ENCODE measurements at places on chromosomes 11 and 22.

GRCh38 chr11:25247336-25247735 lies 750.5 kb downstream of the LUZP2 start:
- no peak for DNase-seq

GRCh38 chr22:23752750-23753149 lies 1.5 kb downstream of the VPREB3 start:
- no peak for DNase-seq

GRCh38 chr11:65169164-65169641 lies 830 bp upstream of the SPDYC start:
- no peak for DNase-seq

DNA sequence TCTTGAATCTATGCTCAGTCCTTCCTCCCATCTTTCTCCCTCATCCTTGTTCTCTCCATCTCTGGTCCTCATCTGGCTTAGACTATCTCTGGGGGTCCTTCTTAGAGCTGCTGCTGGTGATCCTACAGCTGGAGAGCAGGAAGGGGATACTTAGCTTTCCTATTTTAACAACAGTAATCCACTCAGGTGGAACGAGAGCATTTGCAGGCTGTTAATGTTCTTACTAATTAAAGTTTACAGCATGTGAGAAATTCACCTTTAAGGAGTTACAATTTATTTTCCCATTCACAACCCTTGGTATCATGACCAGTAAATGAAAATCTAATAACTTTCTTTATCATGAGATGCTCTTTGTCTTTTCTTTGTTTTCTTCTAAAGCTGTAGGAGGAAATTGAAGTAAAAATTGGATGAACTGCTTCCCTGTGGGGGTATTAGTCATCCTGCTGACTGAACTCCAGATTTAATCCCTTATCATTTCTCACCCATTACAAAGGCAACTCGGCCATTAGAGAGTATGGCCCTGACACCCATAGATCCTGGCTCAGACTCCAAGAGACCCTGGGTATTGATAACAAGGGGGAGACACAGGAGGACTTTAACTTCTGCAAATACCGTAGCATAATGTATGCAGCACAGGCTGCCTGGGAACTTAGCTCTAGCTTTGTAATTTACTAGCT lies 37.6 kb upstream of the MTNR1B start:
- no peak for DNase-seq

- no peak for DNase-seq
These were observed 205.3 kb downstream of the MN1 start for GRCh38 chr22:27596133-27596870.

DNA sequence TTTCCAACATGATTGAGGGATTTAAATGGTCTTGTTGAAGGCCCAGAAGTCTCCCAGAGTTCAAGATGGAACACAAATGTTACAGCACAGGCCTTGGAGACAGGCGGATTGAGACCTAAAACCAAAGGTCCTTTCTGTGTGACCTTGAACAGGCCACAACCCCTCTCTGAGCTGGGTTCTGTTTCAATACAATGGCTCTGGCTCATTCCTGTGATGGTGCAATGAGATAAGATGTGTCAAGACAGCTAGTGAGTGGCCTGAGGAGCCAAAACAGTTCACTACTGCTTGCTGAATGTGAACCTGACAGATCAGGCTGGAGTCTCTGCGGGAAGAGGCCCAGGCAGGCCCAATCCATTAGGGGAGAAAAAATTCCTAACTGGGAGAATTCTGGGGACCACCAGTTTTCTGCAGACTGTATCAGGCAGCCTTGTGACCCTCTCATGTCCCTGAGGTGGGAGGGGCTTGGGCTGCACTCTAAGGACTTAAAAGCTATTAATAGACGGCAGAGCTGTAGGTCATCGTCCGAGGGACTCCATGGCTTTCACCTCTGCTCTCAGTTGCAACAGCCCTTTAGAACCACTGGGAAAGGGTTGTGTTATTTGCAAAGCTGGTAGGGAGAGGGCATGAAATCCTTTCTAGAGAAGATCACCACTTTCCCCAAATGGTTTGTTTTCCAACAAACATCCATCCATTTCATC lies 126.1 kb upstream of the TEAD1 start:
- no peak for DNase-seq

DNA sequence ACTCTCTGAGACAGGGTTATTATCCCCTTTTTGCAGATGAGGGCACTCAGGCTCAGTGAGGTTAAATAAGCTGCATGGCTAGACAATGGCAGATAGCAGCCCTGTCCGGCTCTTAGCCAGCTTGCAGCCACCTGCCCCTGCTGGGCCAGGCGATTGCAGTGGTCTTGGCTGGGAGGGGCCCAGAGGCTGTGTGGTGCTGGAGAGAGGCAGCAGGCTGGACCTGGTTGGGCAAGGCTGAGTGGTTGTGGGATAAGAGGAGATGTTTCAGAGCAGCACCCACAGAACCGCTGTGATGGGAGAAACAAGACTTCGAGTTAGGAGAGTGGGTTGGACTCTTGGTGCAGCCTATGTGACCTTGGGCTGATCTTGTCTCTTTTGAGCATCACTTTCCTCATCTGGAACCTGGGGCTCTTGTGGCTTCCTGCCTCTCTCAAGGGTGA lies 25.5 kb downstream of the PTPRJ start:
- DNase-seq = peak; percentile 69

- peak; percentile 34 for DNase-seq
These were observed 41.3 kb upstream of the SLN start for GRCh38 chr11:107752949-107753822.

GRCh38 chr11:75563501-75563977 lies 1.5 kb downstream of the SERPINH1 start:
- DNase-seq = no peak

DNA sequence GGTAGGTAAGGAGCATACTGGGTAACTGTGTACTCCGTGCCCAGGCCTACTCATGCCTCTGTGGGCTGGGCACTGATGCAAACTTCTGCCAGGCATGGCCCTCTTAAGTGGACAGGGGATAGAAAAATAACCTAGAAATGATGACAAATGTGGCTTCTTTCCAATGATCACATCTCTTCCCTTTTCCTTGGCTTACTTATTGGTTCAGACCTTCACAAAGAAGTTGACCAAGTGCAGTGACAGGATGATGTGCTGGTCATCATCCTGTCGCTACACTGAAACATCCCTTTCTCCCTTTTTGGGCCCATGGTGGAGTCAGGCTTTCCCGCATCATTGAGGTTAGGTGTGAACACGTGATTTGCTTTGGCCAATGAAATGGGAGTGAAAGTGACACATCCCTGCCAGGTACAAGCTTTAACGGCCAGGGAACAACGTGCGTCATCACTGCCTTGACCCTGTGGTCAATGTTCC lies 31.8 kb upstream of the APOBEC3A start:
- no peak for DNase-seq

- no peak for DNase-seq
These were observed 14.1 kb downstream of the CSDC2 start for GRCh38 chr22:41574847-41575381.

- no peak for DNase-seq
These were observed 369 bp downstream of the DGCR8 start for GRCh38 chr22:20080445-20080775.

- no peak for DNase-seq
These were observed 120.1 kb downstream of the GALNT18 start for GRCh38 chr11:11501546-11502262.

- DNase-seq = no peak
These were observed 2.0 kb downstream of the GRK2 start for GRCh38 chr11:67268081-67268961.

GRCh38 chr11:83545494-83546260 lies 259.5 kb upstream of the CCDC90B start:
- DNase-seq = no peak

DNA sequence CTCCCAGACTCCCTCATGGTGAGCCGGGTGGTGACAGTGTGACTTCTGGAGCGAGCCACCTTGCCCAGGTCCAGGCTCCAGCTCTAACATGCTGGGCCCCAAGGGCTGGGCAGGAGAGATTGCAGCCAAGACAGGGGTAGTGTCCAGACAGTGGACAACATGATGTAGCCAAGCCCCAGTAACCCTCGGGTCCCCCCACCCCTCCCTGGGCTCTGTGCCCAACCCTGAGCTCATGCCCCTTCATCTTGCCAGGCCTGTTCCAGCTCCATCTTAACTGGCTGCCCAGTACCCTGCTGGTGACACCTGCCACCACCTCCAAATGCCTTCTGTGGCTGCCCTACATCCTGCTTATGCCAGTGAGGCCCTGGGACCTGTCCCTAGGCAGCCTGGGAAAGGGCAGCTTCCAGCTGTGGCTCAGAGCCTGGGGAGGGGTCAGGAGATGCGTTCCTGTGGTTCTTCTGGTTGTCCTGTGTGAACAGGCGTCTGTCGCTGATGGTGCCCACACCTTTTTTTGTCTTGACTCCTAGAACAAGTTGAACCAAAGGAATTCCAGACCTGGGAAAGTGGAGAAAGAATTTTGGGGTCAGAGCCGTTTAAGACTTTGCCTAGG lies 12.5 kb upstream of the SYT12 start:
- no peak for DNase-seq

DNA sequence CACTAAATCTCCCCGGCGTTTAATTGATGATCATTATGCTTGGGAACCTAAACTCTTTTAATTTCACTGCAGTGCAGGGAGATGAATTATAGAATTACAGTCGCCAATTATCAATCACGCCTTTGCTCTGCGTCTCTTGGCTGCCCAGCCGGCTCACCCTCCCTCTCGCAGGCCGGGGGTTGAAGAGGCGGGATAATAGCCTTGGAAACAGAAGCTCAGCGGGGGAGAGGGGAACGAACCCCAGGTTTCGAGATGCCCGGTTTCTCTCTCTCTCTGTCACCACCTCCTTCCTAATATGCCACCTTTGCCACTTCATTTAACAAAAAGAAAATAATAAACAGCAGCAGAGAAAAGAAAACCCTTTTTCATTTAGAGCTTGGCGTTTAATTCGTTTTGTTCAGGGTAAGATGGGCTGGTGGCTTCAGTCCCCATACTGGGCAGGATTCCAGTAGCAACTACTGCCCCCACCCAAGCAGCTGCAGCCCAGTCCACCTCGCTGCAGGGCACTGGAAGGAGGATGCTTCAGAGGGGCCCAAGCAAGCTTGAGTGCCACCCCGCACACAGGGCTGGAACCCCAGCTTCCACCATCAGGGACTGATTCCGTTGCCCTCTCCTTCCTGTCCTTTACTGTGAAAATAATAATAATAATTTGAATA lies 271.7 kb downstream of the BUD13 start:
- peak; percentile 75 for DNase-seq

DNA sequence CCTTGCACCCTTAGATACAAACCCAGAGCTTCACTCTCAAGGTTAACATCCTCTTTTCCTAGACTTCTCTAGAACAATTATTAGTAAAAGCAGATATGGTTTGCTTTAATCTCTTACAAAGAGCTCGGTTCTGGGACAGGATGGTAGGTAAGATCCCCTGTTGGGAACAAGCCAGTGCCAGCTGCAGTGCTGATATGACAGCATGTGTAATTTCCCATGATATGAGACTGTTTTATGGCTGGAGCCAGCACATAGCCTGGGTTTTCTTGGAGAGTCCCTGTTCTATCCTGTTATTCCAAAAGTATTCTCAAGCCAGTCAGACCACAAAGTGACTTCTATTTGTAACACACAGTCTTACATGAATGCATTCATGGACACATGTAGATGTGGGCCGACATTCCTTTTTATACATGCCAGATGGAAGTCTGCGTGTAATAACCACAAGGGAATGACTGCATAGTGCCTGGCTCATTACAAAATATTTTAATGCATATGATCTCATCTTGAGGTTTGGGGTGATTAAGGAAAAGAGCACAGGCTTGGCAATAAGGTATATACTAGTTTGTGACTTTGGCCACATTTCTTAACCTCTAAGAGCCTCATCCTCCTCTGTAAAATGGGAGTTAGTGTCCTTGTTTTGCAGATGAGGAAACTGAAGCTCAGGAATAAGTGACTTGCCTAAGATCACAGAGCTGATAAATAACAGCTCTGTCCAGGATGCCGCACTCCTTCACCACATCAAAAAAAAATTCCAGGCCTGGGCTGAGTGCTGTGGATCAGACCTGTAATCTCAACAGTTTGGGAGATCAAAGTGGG lies 21.8 kb downstream of the CLMP start:
- no peak for DNase-seq

GRCh38 chr11:94968334-94968958 lies 4.9 kb downstream of the CWC15 start:
- DNase-seq = no peak

DNA sequence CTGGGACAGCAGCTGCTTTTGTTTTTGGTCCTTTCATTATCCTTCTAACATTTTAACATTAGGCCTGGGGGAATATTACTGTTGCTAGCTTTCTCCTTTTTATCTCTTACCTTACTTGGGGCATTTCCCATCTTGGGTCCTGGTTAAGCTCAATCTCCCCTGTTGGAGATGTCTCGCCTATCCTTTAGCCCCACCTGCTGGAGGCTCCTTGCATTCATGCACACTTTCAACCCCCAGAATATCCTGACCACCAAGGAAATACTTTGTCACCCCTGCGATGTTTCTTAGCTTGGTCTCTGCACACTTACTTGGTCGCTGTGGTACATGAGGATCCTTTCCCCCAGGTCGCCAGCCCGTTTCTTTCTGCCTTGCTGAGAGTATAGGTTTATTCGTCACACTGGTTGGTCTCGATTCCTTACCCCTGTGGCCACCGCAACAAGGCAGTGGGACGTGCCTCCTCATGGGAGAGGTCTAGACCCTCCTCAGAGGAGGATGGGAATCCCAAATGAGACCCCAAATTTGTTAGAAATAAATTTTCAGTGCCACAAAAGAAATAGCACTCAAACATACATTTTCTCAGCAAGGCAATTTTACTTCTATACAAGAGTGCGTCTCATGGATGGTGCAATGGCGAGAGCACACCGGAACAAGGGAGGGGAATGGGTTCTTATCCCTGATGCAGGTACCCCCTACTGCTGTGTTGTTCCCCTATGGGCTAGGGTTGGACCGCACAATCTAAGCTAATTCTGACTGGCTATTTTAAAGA lies 5.4 kb upstream of the TXN2 start:
- DNase-seq = no peak

- no peak for DNase-seq
These were observed 106.9 kb upstream of the NAV2 start for GRCh38 chr11:19605520-19606371.

DNA sequence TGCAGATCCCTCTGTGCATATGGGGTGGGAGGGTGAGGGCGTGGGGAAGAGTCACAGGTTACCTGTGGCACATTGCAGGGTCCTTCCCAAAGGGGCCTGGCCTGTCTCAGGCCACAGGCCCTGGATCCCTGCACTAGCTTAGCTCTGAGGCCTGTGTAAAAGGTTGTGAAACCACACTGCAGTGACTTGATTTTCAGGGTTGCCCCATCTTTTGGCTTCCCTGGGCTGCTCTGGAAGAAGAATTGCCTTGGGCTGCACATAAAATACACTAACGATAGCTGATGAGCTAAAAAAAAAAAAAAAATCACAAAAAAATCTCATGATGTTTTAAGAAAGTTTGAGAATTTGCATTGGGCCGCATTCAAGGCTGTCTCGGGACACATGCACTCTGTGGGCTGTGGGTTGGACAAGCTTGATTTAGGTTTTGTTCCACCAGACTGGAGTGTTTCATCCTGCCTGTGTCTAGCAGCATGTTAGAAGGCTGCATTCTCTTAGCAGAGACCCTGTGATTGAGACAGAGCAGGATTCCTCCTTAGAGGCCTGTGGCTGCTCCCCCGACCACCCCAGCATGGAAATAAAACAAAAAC lies 35.9 kb upstream of the TREH start:
- DNase-seq = no peak

- no peak for DNase-seq
These were observed 253.3 kb downstream of the BUD13 start for GRCh38 chr11:116519499-116519898.

Measured in retina (tissue), 1 donor.